Thoracic aorta (tissue), 2 donors: ENCODE measurements at places on chromosomes 7 and 10.

- H3K4me1 ChIP-seq, result no peaks in the 10 kb centered on the region
- H3K36me3 ChIP-seq, result no peaks in the 10 kb centered on the region
- H3K27ac ChIP-seq, result no peak overlapping the region
- H3K4me3 ChIP-seq, result no peak overlapping the region
These were observed 345.1 kb downstream of the GLRX3 start for GRCh38 chr10:130481076-130481930.

DNA sequence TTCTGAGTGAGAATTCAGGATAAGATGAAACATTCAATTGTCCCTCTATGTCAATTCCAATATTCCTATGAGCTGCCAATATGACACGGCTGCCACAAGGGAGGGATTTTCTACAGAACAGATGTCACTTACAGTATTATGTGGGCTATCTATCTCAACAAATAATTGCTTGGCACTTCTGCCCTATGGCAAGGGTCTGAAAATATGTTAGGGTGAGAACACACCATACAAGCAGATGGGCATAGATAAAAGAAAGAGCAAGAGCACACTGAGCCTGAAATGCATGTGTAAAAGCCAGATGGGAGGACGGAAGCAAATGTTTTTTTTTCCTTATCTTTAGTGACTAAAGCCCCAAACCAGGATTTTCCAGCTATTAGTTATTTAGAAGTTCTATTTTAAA is 70.1 kb upstream of the TFEC start:
- H3K4me3 ChIP-seq, result no peak overlapping the region
- H3K27ac ChIP-seq, result no peak overlapping the region
- H3K4me1 ChIP-seq, result no peaks in the 10 kb centered on the region
- no peaks in the 10 kb centered on the region for H3K36me3 ChIP-seq
- no peak for DNase-seq
- H3K27me3 ChIP-seq, result no peaks in the 10 kb centered on the region

DNA sequence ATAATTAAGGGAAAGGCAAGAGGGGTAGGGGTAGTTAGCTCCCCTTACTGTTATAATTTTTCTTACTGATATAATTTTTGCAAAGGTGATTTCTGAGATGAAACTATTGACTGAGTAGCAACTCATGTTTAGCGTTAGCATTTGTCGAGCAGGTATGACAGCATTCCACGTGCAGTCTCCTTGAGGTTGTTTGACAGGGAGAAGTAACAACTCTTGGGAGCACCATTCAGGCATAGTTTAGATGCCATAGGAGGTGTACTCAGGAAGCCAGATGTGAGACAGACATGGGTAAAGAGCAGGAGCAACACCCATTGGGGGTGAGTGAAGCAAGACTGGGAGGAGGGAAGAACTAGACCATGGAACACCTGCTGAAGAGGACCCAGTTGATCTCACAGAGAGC is 96.6 kb upstream of the KLF6 start:
- DNase-seq, result no peak
- no peaks in the 10 kb centered on the region for H3K27me3 ChIP-seq
- no peak overlapping the region for H3K27ac ChIP-seq
- H3K4me3 ChIP-seq, result no peak overlapping the region
- peaks cover 10% of the 10 kb centered on the region for H3K4me1 ChIP-seq
- H3K36me3 ChIP-seq, result no peaks in the 10 kb centered on the region

- no peak overlapping the region for H3K27ac ChIP-seq
- H3K27me3 ChIP-seq, result no peaks in the 10 kb centered on the region
- DNase-seq, result no peak
- no peak overlapping the region for H3K4me3 ChIP-seq
These were observed 45.2 kb downstream of the PPP1R3A start for GRCh38 chr7:113873554-113874151.

GRCh38 chr10:109327266-109327665 is 596.0 kb downstream of the XPNPEP1 start:
- H3K27me3 ChIP-seq, result no peaks in the 10 kb centered on the region
- no peak overlapping the region for H3K4me3 ChIP-seq
- no peaks in the 10 kb centered on the region for H3K36me3 ChIP-seq
- no peaks in the 10 kb centered on the region for H3K4me1 ChIP-seq

DNA sequence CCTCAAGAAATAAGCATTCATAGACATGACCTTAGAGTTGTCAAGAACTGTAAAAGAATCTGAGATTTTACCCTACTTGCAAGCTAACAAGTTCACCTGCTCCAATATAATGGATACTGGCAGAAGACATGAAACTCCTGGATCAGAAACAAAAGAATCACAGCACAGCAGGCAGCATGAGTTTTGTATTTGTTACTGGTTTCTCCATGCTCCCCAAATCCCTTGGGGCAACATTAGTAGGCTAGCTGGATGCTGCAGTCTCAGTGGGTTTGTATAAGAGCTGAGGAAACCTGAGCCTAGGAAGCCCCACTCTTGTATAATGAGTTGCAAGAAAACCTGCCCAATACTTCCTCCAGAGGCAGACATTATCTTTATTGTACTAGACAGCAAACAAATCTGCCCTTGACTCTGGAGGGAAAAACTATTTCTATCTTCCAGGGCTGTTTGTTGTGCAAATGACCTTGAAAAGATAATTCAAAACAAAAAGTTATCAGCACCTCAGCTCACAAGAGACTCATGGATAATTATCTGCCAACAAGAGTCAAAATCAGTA is 64.8 kb downstream of the ABLIM1 start:
- no peak overlapping the region for H3K27ac ChIP-seq
- DNase-seq, result no peak
- H3K36me3 ChIP-seq, result no peaks in the 10 kb centered on the region
- no peaks in the 10 kb centered on the region for H3K27me3 ChIP-seq
- no peak overlapping the region for H3K4me3 ChIP-seq

DNA sequence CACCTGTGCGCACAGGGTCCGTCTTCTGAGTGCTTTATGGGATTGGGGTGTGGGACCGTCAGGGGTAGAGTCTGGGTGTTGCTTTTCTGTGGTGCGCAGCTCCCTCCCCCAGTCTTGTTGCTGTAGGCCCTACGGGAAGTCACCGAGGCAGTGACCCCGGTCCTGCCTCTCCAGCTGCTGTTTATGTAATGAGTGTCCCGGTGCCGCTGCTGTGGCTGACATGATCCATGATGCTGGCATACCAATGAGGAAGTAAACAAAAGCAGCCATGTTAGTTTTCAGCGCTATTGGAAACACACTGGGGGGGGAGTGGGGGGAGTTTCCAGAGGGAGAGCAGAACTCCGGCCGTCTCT is 1.1 kb downstream of the TRIM8 start:
- H3K27me3 ChIP-seq, result no peaks in the 10 kb centered on the region
- H3K27ac ChIP-seq, result peak overlapping the region; percentile 100
- H3K4me3 ChIP-seq, result peak overlapping the region; percentile 96

DNA sequence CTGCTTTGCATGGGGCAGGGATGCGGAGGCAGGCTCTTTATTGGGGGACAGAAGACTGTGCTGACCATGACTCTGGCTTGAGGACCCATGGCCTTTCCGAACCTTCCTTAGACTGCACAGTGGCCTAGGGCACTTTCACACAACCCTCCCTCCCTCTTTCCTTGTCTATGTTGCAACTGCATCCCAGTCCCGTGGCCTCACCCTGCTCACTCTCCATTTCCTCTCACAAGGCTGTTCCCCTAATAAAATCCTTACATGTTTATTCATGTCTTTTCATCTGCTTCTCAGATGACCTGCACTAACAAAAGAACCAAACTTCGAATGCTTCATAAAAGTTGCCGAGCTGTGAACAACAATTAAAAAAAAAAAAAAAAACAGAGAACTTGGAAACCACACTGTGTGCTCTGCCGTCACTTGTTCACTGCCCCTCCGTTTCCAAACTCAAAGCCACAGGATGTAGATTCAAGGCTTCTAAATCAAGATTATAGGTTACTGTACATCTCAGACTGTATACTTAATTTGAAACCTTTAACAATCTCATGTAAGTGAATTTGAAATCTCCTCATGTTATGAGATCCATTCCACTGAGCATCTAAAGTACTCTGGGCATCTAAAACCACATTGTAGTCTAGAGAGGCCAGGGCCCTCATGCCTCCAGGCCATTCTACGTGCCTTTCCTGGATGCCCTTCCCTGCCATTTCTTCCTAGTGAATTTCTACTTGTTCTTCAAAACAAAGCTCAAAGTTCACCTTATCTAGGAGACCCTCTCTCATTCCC is 265.9 kb downstream of the SNX13 start:
- no peaks in the 10 kb centered on the region for H3K27me3 ChIP-seq
- no peaks in the 10 kb centered on the region for H3K4me1 ChIP-seq
- no peak overlapping the region for H3K27ac ChIP-seq
- no peaks in the 10 kb centered on the region for H3K36me3 ChIP-seq

DNA sequence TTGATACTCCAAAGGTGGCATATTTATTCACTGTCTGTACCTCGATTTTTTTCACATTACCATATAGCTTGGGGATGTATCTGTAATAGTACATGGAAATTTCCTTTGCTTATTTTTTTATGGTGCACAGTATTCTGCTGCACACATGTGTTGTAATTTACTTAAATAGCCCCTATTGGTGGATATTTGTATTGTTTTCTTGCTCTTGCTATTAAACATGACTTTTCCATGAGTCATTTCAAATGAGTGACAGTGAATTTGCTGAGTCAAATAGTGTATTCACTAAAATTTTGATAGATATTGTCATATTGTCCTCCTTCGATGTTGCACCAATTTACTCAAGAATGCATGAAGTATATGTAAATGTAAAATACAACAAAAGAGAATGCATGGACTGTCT is 122.7 kb upstream of the STEAP4 start:
- H3K36me3 ChIP-seq, result no peaks in the 10 kb centered on the region
- no peak overlapping the region for H3K4me3 ChIP-seq
- DNase-seq, result no peak
- H3K27ac ChIP-seq, result no peak overlapping the region
- H3K4me1 ChIP-seq, result no peaks in the 10 kb centered on the region
- H3K27me3 ChIP-seq, result no peaks in the 10 kb centered on the region

- peaks cover 39% of the 10 kb centered on the region for H3K4me1 ChIP-seq
- no peaks in the 10 kb centered on the region for H3K27me3 ChIP-seq
- H3K4me3 ChIP-seq, result no peak overlapping the region
- H3K27ac ChIP-seq, result no peak overlapping the region
- DNase-seq, result no peak
- no peaks in the 10 kb centered on the region for H3K36me3 ChIP-seq
These were observed 16.0 kb downstream of the SAMD8 start for GRCh38 chr10:75127471-75127870.

DNA sequence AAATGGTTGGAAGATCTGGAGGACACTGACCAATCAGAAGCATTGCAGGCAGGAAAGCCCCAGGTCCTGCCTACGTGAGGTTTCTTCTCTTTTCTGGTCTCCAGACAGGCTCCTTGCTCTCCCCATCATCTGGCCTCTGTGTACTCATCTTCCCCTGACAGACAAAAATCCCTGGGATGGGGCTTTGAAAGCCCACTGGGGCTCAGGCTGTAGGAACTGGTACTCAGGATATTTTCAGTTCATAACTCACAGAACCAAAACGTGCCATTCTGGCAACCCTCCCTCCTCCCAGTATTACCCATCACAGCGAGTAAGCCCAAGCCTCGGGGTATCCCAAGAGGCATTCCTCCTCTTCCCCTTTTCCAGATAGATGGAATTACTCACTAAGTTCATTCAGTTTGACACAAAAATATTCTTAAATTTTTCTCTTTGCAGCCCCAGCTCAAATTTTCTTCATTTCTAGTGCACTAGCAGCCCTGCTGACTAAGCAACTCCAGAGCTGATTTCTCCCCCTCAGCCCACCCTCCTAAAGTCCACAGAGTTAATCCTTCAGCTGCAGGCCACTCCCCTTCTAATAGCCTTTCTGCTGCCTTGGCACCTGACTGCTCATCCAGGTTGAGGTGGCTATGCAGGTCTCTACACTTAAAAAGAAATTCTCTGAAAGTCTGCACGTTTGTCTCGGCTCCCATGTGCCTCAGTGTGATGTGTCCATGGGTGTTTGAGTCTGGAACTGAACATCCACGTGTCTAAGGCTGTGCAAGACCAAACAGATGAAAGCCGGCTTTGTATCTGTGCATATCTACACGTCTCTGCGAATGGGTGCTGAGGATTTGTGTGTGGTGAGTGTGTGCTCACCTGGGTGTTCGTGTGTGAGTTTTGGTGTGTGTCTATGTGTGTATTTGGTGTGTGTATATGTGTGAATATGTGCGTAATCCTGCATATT is 331.4 kb downstream of the CCSER2 start:
- no peaks in the 10 kb centered on the region for H3K4me1 ChIP-seq
- H3K27me3 ChIP-seq, result no peaks in the 10 kb centered on the region
- DNase-seq, result no peak
- H3K27ac ChIP-seq, result no peak overlapping the region

DNA sequence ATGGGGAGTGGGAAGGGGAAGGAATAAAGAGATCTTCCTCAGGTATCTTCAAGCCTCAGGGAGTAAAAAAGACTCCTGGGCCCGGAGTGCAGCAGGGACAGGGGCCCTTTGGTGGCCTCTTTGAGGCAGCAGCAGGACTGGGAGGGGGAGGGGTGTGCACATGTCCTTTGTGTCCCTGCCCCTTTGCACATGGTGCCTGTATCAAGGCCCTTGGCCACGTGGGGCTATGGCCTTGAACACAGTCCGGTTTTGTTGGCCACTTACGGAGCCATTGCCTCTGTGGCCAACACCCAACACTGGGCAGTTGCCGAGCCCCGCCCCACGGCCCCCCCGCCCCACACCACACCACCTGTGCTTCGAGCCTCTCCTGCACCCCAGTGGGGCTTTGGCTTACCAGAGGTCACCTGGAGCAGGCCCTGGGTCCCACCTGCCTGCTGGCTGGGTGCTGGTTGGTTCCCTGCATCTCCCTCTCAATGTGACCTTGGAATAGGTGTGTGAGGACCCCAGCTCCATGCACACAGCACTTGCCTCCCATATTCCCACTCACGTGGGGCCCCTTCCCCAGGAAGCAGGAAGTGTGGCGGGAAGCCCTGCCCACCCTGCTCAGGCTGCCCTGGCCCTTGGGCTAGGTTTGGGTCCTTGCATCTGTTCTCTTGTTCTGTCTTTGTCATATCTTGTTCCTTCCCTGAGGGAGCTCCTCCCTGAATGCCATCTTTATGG is 5.4 kb downstream of the SAP25 start:
- H3K4me1 ChIP-seq, result peaks cover 14% of the 10 kb centered on the region
- no peak for DNase-seq
- H3K4me3 ChIP-seq, result no peak overlapping the region
- no peak overlapping the region for H3K27ac ChIP-seq
- no peaks in the 10 kb centered on the region for H3K27me3 ChIP-seq
- peaks cover 6% of the 10 kb centered on the region for H3K36me3 ChIP-seq

DNA sequence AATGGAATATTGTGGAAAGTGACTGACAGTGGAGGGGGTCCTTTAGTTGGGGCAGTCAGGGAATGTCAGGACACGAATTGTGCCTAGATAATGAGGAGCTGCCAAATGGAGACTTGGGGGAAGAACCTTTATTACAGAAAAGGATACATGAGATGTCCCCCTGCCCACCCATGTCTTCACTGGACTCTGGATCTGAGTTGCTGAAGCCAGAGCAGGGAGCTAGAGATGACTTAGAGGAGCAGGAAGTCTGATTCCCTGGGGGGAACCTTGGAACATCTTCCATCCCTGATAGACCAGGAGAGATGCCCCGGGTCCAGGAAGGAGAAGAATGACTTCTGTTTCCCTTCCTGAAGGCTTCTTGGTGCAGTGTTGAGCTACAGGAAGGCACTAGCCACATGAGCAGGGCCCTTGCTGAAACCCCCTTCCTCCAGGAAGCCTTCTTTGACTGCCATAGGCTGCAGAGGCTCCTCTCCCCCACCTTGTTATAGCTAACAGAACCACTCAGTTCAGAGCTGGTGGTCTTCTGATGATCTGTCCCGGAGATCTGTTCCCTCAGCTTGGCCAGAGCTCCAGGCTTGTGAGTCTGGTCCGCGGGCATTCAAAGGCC is 747 bp upstream of the NEURL1 start:
- DNase-seq, result no peak
- no peak overlapping the region for H3K27ac ChIP-seq
- H3K36me3 ChIP-seq, result no peaks in the 10 kb centered on the region
- no peaks in the 10 kb centered on the region for H3K27me3 ChIP-seq
- H3K4me1 ChIP-seq, result peaks cover 18% of the 10 kb centered on the region
